Stimulated activated CD4-positive, alpha-beta T cell treated with anti-CD3 and anti-CD28 coated beads, TNF-alpha, amount 100 ng/mL, for 4 hours (primary cell): ENCODE measurements at places on chromosomes 5 and 9.

- no peak for DNase-seq
Observed at GRCh38 chr5:174937201-174938123, 213.1 kb downstream of the MSX2 start.

- DNase-seq: no peak
Observed at GRCh38 chr5:78979117-78979742, 5.9 kb downstream of the ARSB start.

DNA sequence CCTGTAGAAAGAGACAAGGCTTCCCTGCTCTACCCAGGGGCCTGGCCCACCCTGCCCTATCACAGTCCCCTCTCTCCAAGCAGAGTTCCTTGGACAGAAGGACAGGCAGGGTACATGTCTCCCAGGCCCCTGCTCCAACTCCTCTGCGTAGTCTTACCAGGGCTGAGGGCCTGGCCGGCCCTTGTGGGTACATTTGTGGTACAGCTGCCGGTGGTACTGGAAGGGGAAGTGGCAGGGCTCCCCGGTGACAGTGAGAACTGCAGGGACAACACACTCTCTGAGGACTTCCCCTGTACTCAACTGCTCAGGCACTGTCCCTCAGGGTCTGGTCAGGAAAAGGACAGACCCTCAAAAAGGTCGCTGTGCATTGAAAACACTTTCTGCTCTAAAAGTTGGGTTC, 3.6 kb downstream of the F12 start:
- DNase-seq: no peak

DNA sequence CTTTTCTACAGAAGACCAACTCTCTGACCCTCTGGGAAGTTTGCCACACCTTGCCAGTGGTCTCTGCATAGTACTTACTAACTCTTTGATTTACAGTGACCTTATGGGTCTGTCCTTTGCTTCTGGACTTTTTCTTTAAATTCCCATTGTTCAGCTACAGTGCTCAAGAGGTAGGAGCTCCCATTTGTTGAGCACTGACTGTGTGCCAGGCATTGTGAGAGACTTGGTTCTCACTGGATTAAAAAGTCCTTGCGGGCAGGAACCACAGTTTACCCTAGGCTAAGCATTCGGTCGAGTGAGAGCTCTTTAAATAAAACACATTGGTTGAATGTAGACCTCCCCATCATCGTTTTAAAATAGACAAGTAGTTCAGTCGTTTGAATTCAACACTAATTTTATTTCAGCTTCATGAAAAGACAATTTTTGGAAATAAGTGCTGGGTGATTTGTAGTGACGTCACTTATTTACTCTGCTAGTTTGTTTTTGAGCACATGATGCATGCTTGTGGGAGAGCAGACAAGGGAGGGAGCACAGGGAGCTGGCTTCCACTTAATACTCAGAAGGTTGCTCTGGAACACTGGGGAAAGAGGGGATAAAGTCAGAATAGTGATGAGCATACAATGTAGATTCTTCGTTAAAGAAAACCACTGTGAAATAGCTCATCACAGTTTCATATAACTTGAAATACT, 27.1 kb downstream of the RASGRF2 start:
- DNase-seq: no peak

GRCh38 chr9:19885608-19886007, 96.8 kb upstream of the SLC24A2 start:
- no peak for DNase-seq

DNA sequence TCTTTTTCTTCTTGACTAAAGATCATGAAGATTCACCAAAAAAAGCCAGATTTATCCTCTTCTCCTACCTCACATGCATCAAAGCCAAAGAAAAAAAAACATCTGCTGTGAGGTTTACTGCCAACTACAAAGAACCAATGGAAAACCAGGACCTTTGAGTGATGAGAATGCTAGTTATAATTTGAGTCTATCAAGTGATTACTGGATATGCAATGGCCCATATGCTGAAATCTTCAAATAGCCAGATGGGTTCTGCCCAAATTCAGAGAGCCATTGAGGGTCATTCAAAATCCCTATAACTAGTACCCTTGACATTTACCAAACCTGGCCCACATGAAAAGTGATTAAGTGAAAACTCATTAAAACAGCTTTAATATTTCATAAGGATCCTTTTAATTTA, 78.4 kb upstream of the ACO1 start:
- DNase-seq: no peak

- DNase-seq: no peak
Observed at GRCh38 chr5:96663608-96664007, 1.4 kb downstream of the CAST start.

DNA sequence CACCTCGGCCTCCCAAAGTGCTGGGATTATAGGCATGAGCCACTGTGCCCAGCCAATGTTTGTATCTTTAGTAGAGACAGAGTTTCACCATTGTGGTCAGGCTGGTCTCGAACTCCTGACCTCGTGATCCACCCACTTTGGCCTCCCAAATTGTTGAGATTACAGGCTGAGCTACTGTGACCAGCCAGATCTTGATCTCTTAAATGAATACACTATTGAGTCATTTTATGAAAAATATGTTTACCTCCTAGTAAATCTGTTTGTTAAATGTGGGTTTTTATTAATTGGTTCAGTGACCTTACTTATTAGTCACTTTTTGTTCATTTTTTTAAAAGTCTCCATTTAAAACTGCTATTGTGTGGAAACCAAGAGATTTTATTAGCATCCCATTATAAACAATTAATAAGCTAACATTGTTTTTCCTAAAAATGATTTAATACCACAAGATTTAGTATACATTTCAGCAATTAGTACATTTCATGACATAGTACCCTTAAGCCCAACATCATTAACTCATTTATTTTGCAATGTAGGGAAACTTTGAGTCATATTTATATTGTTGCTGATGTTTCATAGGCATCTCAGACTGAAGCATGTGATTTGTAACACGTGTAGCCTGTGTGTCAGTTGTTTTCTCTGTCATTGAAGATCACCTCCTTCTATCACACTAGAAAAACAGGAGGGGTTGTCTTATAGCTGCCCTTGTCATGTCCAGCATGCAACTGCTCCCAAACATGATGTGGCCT, 261.2 kb downstream of the TAF11L14 start:
- no peak for DNase-seq

DNA sequence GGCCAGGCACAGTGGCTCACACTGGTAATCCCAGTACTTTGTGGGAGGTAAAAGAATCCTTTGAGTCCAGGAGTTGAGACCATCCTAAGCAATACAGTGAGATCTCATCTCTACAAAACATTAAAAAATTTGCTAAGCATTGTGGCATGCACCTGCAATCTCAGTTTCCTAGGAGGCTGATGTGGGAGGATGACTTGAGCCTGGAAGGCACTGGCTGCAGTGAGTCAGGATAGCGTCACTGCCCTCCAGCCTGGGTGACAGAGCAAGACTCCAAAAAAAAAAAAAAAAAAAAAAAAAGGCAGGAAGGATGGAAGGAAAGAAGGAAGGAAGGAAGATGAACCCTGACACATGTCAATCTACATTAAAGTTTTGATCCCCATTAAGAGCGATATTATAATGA, 1452.2 kb upstream of the ACO1 start:
- DNase-seq: no peak

GRCh38 chr5:142364251-142365145, 39.7 kb upstream of the SPRY4 start:
- no peak for DNase-seq

DNA sequence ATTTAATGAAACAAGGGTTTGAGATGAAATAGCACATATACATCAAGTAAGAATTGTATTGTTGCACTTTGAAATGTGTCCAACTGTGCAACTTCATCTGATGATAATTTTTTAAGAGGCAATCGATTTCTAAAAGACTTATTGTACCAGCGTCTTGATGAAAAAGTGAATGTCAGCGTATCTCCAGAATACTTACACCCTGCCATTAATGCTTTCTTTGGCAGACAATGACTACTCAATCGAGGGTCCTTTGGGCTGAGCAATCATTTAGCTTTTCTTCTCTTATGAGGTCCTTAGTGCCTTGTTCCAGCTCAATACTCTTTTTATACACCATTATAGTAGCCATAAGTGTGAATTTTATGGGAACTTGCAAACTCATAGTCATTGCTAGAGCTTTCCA, 4.7 kb downstream of the TLE1 start:
- DNase-seq: no peak

DNA sequence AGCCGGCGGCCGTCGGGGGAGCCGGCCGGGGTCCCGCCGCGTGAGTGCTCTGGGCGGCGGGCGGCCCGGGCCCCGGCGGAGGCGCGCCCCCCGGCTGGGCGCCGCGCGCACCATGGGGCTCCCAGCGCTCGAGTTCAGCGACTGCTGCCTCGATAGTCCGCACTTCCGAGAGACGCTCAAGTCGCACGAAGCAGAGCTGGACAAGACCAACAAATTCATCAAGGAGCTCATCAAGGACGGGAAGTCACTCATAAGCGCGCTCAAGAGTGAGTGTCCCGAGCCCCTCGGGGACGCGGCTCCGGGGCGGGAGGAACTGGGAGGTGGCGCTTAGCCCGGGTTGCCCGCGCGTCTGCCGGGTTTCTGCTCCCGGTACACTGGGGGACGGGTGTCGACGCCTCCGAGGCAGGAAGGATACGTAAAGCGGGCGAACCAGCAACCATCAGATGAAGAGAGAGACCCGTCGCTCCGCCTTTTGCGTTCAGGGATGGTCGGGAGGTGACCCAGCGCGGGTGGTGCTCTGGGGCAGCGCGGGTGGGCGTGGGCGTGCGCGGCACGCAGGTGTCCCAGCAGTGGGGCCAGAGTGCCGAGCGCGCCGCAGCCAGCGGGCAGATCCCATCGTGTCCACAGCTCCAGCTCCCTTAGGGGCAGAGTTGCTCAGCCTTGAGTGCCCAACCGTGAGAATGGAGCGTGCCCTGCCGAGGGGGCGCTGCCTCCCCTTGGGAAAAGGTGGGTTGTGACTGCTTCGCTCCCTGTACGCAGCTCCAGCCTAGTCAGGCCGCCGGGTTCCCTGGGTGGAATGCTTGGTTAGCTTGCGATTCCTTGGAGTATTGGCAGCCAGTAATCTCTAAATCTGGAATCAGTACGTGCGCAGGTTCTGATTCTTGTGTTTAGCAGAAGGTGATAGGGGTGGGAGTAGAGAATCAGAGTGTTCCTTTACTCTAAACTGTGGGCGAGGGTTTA, 753 bp downstream of the ARHGAP26 start:
- peak; percentile 16 for DNase-seq

DNA sequence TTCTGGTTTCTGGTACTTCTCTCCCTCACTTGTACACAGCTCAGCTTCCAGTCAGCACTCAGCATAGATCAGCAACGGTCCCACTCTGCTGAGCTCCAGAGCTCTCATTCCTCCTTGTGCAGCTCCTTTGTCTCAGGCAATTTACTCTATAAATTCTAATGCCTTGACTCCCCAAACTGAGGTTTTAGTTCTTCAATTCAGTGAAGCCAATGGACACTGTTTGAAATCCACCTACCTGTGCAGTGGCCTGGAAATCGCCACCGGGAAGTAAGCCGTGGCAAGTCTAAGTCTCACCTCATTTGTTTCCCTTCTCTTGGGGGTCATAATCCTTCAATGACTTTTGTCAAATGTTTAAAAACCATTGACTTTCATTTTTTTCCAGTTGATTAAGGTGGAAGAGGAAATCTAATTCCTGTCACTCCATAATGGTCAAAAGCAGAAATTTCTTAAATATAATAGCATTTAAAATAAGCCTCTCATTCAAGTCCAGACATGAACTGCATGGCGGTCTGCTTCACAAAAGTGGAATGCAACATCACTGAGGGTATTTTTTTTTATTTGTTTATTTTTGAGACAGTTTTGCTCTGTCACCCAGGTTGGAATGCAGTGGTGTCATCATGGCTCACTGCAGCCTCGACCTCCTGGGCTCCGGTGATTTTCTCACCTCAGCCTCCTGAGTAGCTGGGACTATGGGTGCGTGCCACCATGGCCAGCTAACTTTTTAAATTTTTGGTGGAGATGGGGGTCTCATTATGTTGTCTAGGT, 79.6 kb downstream of the C7 start:
- no peak for DNase-seq

DNA sequence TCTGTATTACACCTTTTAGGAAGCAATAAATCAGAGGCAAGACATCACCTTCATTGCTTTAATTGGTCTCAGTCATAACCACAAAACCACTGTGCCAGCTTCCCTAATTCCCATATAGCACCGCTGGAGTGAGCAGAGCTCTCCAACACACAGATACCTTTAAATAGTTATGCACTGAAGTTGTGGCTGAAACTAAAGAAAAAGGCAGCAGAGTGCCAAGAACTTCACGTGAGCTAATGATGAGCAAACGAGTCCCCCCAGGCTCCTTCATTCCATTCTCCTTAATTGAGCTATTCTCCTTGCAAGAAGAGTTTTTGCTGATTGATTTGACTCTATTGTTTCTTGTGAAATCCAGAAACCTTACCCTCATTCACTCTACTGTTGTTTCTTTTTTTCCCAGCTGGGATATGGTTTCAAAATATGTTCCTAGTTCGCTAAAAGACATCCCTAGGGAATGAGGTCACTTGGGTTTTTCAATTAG, 501.5 kb downstream of the SPATA31D1 start:
- no peak for DNase-seq

- no peak for DNase-seq
Observed at GRCh38 chr5:33072726-33073125, 361.6 kb downstream of the NPR3 start.

DNA sequence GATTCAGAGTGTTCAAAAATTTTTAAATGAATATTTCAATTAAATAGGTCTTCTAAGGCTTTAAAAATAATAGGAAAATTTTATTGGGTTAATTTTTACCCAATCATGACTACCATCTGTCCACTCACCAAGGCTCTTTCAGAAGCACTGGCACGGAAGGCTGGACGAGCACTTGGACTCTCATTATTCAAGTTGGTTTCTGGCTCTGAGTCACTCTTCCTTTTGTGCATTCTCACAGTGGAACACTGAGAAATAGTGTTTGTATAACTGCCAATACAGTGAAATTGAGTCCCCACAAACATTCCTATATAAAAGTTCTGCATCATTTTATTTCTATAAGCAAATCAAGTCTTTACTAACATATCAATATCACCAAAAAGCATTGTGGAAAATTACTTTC, 1149.0 kb downstream of the EFNA5 start:
- no peak for DNase-seq

- no peak for DNase-seq
Observed at GRCh38 chr9:76528056-76528455, 69.1 kb downstream of the GCNT1 start.

DNA sequence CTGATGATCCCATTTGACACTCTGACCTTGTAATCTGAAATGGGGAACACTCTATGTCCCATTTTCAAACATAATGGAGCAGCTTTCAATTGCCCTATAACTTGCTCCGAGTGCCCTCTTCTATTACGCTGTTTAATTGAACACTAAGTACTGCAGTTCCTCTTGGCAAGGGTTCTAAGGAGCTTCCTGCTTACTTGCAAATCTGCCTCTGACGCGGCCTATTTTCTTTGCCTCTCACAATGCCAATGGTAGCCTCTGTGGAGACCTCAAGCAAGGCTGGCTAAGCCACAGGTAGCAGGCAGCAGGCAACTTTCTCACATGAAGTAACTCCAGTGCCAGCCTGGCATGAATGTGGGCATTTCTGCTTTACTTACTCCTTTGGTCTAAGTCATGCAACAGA, 443.4 kb upstream of the TRPC7 start:
- no peak for DNase-seq
